Mesendoderm (in vitro differentiated cells): ENCODE measurements at places on chromosomes 11 and 22.

GRCh38 chr11:73266646-73267020 is 5.5 kb upstream of the P2RY6 start:
- peaks cover 2% of the 10 kb centered on the region for H3K27me3 ChIP-seq
- H3K4me3 ChIP-seq = no peak overlapping the region
- DNase-seq = no peak
- no peaks in the 10 kb centered on the region for H3K36me3 ChIP-seq

DNA sequence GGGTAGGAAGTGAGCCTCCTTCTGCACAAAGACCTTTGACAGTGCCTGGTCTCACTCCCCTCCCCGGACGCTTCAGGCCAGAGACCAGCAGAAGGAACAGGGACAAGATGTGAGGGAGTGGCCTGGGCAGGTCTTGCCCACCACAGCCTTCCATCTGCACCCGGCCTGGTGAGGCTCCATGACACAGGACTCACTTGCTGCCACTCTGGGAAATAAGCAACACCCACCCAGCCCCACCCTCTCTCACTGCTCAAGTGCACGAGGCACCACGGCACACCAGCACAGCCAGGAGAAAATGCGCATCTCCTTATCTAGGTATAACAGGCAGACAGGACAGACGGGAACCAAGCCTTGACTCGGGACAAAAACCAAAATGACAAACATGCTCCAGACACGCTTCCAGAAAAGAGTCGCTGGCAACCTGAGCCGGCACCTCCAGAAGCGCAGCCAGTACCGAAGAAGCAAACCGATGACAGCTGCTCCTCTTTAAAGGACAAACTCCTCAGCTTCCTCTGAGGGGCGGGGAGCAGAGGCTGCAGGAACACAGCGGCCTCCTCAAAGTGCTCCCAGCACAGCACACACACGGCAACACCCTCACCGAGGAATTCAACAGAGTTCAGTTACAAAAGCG is 41.7 kb downstream of the BRD1 start:
- H3K4me1 ChIP-seq = no peaks in the 10 kb centered on the region
- no peak for DNase-seq
- no peak overlapping the region for H3K27ac ChIP-seq

- no peaks in the 10 kb centered on the region for H3K36me3 ChIP-seq
- no peak overlapping the region for H3K4me3 ChIP-seq
- H3K4me1 ChIP-seq = no peaks in the 10 kb centered on the region
- no peak overlapping the region for H3K27ac ChIP-seq
Observed at GRCh38 chr22:50686794-50687193, 14.2 kb downstream of the SHANK3 start.

GRCh38 chr22:26471522-26471921 is 12.1 kb downstream of the HPS4 start:
- no peaks in the 10 kb centered on the region for H3K4me1 ChIP-seq
- H3K36me3 ChIP-seq = peaks cover 9% of the 10 kb centered on the region
- H3K27ac ChIP-seq = peak overlapping the region; percentile 29
- H3K27me3 ChIP-seq = no peaks in the 10 kb centered on the region
- no peak overlapping the region for H3K4me3 ChIP-seq

- no peaks in the 10 kb centered on the region for H3K36me3 ChIP-seq
- no peak overlapping the region for H3K27ac ChIP-seq
- no peak for DNase-seq
- H3K4me3 ChIP-seq = no peak overlapping the region
- H3K4me1 ChIP-seq = no peaks in the 10 kb centered on the region
Observed at GRCh38 chr11:114109206-114110090, 49.9 kb downstream of the ZBTB16 start.

DNA sequence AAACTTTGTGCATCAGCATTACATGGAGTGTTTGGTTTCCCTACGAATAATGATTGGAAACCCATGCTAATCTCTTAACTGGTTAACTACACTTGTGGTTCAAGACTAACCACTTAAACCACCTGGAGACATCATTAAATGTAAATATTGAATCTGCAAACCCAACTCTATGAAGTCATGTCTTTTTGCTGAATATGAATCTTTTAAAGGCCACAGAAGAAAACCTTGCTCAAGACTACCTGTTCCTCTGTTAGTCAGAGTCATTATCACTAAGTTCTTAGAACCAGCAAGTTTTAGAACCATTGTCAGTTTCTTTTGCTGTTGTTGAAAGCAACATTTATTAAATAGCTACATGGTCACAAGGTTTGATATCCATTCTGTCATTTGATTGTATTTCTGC is 70.7 kb downstream of the SIK2 start:
- H3K27ac ChIP-seq = no peak overlapping the region
- no peak for DNase-seq
- no peaks in the 10 kb centered on the region for H3K4me1 ChIP-seq
- no peak overlapping the region for H3K4me3 ChIP-seq
- no peaks in the 10 kb centered on the region for H3K36me3 ChIP-seq

- no peak overlapping the region for H3K27ac ChIP-seq
- H3K36me3 ChIP-seq = no peaks in the 10 kb centered on the region
- no peak overlapping the region for H3K4me3 ChIP-seq
- H3K4me1 ChIP-seq = no peaks in the 10 kb centered on the region
- H3K27me3 ChIP-seq = no peaks in the 10 kb centered on the region
Observed at GRCh38 chr11:68978626-68978930, 2.2 kb downstream of the MRGPRD start.

DNA sequence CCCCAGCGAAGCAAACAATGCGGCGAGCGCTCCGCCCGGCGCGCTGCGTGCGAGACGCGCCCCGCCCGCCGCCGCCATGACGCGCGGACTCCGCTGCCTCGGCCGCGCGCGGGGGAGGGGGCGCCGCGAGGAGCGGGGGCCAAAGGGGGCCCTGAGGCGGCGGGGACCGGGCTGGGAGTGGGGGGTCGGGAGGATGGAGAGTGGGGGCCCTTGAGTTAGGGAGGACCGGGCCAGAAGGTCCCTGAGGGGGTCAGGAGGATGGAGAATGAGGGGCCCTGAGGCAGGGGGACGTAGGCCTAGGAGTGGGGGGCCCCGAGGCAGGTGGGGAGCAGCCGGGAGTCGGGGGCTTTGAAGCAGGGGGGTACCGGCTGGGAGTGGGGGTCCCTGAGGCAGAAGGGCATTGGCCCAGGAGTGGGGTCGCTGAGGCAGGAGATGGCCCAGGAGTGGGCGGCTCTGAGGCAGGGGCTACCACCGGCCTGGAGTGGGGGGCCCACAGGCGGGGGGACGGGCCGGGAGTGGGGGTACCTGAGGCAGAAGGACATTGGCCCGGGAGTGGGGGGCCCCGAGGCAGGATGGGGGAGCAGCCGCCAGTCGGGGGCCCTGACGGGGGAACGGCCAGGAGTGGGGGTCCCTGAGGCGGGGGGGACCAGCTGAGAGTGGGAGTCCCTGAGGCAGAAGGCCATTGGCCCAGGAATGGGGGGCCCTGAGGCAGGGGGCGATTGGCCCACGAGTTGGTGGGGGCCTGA is at the start of gene BRD1:
Gene BRD1, minus strand, starts transcription at position 21 of the 746 bp plus-strand sequence. CDS start 3,556 bp downstream, outside the sequence.
- no peak within 1 kb of the TSS for H3K27ac ChIP-seq
- peaks cover 1% of the 10 kb centered on the region for H3K4me1 ChIP-seq
- peaks cover 10% of the 10 kb centered on the region for H3K36me3 ChIP-seq
- peak within 1 kb of the TSS; percentile 90 for H3K4me3 ChIP-seq

- H3K27me3 ChIP-seq = no peaks in the 10 kb centered on the region
- H3K27ac ChIP-seq = no peak overlapping the region
- no peak overlapping the region for H3K4me3 ChIP-seq
- H3K36me3 ChIP-seq = no peaks in the 10 kb centered on the region
- peaks cover 5% of the 10 kb centered on the region for H3K4me1 ChIP-seq
Observed at GRCh38 chr11:121268581-121268980, 24.0 kb upstream of the SC5D start.

GRCh38 chr22:25067851-25068421 is 115.4 kb downstream of the KIAA1671 start:
- H3K36me3 ChIP-seq = no peaks in the 10 kb centered on the region
- H3K4me3 ChIP-seq = no peak overlapping the region
- DNase-seq = no peak
- H3K27me3 ChIP-seq = no peaks in the 10 kb centered on the region

DNA sequence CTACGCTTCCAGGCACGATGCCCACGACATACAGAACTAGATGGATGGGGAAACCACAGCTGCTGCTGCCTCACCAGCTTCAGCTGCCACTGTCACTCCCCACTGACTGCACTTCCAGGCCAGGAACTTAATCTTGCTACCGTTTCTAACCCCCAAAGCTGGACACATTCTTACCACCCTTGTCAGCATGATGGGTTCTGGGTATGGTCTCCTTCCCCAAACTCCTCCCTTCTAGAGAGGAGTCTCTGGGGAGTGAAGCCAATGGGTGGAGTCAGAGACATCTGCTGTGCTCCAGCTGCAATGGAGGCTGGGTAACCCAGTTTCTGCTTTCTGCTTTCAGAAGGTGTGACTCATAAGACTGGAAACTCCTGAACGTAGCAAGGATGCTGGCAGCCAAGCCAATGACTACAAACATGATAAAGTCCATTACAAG is 87.0 kb upstream of the THY1 start:
- H3K36me3 ChIP-seq = no peaks in the 10 kb centered on the region
- DNase-seq = no peak
- H3K27ac ChIP-seq = no peak overlapping the region
- no peak overlapping the region for H3K4me3 ChIP-seq

DNA sequence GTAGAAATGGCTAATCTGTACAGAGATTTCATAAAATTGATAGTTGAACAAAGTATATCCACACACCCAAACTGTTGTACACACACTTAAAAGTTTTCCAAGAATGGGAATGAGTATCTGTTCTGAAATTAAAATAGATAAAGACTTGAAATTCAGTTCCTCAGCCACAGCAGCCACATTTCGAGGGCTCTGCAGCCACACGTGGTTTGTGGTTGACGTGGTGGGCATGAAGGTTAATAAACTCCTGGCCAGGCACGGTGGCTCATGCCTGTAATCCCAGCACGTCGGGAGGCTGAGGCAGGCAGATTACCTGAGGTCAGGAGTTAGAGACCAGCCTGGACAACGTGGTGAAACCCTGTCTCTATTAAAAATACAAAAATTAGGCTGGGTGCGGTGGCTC is 24.0 kb downstream of the TPST2 start:
- no peaks in the 10 kb centered on the region for H3K27me3 ChIP-seq
- H3K36me3 ChIP-seq = peaks cover 6% of the 10 kb centered on the region
- DNase-seq = no peak
- no peak overlapping the region for H3K27ac ChIP-seq
- H3K4me1 ChIP-seq = peaks cover 6% of the 10 kb centered on the region

GRCh38 chr22:44561139-44561840 is 63.3 kb upstream of the RTL6 start:
- H3K4me3 ChIP-seq = no peak overlapping the region
- H3K27me3 ChIP-seq = no peaks in the 10 kb centered on the region
- no peaks in the 10 kb centered on the region for H3K4me1 ChIP-seq
- DNase-seq = no peak
- H3K27ac ChIP-seq = no peak overlapping the region

GRCh38 chr11:115942011-115942410 is 437.8 kb upstream of the CADM1 start:
- no peaks in the 10 kb centered on the region for H3K4me1 ChIP-seq
- DNase-seq = no peak
- H3K27me3 ChIP-seq = no peaks in the 10 kb centered on the region

- H3K36me3 ChIP-seq = no peaks in the 10 kb centered on the region
- no peak overlapping the region for H3K4me3 ChIP-seq
- no peak overlapping the region for H3K27ac ChIP-seq
- H3K27me3 ChIP-seq = no peaks in the 10 kb centered on the region
- no peak for DNase-seq
Observed at GRCh38 chr11:45931739-45932138, 9.3 kb downstream of the LARGE2 start.

DNA sequence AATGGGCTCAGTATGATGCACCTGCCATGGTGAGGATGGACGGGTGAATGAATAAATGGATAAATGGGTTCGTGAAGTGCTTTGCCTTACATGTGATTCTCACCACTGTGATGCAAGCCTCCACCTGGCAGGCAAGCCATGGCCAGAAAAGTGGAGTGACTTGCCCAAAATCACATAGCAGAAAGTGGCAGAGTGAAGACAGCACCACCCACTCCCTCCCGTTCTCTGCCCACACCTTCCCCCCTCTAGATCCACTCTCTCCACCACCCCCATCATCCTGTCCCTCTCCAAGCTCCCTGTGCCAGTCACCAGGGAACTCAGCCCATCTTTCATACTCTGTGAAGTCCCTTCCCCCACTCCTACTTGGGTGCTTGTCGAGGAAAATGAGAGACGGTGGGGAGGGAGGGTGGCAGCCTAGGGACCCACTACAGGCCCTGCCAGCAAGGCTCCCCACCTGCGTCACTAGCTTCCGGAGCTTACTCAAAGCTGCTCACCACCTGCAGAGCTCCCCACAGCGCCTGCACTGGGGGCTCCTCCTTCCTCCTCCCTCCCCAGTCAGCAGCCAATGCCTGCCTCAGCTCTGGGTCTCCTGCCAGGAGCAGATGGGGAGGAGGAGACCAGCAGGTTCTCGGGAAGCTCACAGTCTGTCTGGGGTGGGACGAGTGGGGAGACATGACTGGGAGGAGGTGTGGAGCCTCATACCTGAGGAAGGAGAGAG is 82.3 kb downstream of the PDE2A start:
- peaks cover 15% of the 10 kb centered on the region for H3K27me3 ChIP-seq
- no peak overlapping the region for H3K4me3 ChIP-seq
- H3K4me1 ChIP-seq = no peaks in the 10 kb centered on the region

GRCh38 chr11:113168354-113169342 is 145.7 kb upstream of the TTC12 start:
- DNase-seq = no peak
- no peak overlapping the region for H3K27ac ChIP-seq
- H3K4me3 ChIP-seq = no peak overlapping the region
- H3K27me3 ChIP-seq = no peaks in the 10 kb centered on the region
- no peaks in the 10 kb centered on the region for H3K36me3 ChIP-seq

DNA sequence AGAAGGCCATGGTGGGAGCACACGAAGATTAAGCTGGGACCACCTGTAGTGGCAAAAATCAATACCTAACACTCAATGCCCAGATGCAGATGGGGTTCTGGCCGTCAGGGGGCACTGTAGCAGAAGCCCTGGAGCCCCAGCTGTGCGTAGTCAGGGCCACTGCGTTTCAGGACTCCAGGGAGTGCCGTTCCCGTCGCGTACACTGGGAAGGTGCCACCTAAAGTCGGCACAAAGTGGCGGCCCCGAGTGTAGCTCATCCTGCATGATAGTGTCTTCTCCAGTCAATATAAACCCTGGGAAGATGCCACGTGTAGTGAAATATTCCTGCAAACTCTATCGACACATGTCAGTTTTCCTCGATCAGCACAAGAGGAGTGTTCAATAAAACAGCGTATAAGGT is 123.8 kb upstream of the NTM start:
- H3K36me3 ChIP-seq = no peaks in the 10 kb centered on the region
- DNase-seq = peak; percentile 91
- peaks cover 4% of the 10 kb centered on the region for H3K4me1 ChIP-seq
- no peaks in the 10 kb centered on the region for H3K27me3 ChIP-seq

DNA sequence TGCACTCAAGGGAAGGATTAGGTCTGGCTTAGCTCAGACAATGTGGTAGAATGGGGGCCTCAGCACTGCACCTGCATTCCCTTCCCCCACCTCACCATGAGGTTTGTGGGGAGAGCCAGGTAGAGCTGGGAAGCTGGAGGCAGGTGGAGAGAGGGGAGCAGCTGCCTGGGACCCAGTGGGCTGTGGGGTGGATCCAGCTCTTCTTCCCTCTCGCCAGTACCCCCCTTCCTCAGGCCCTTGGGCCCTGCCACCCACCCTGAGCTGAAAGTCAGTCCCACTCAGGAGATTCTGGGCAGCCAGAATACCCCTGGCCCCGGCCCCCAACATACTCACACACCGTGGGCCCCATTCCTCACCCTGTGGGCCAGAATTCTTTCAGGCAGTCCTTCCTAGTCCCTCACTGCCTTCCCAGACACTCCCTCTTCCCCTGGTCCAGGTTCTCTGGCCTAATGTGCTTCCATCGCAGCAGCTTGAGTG is 3.1 kb upstream of the POLD4 start:
- no peaks in the 10 kb centered on the region for H3K27me3 ChIP-seq
- no peak overlapping the region for H3K4me3 ChIP-seq
- H3K36me3 ChIP-seq = no peaks in the 10 kb centered on the region
- H3K4me1 ChIP-seq = peaks cover 12% of the 10 kb centered on the region
- H3K27ac ChIP-seq = no peak overlapping the region
- no peak for DNase-seq
